ENCODE measurements at places on chromosomes 16 and 17.
A peak's percentile ranks its signal among the peaks of the same experiment; 100 is the strongest.

DNA sequence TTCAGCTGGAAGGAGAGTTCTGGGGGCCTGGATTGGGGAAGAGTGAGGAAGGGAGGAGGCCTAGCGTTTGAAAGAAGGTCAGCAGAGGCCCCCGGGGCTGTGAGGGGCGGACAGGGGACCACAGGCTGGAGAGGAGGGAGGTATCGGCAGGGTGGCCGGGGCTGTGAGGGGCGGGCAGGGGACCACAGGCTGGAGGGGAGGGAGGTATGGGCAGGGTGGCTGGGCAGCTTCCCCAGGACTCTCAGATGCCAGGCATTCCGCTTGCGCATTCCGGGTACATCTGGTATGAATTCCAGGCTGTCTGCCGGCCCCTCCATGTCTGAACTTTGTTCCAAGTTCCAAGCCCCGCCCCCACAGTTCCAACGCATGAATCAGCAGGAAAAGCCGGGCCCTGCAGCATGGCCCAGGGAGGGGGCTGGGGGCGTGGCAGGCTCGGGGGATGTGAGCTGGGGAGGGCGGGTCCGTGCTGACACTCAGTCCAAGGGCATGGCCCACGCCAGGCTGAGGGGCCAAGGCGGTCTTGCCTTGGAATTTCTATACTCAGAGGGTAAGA, 4.3 kb upstream of the TLCD2 start:
- DNase-seq = no peak

- DNase-seq = no peak
Measured at GRCh38 chr16:65598621-65599020, 476.8 kb upstream of the CDH11 start.

DNA sequence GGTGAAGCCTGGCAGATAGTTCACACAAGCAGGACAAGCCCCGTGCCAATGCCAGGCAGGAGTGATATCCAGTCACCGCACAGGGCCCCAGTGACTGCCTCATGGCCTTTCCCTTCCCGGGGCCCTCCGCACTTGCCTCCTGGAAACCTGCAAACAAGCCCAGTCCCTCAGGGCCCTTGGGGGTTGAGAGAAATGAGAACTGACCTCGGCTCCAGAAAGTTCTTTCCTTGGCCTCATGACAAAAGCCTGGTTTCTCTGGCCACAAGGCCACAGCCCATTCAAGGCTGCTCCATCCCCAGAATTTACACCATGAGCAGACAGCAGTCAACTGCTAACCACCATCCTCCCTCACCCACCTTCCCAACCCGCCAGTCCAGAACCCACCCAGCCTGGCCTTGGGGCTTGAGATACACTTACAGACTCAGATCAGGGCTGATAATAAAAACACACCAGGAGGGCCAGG, 77.6 kb downstream of the CCDC182 start:
- no peak for DNase-seq

- DNase-seq = no peak
Measured at GRCh38 chr16:21702276-21702675, 38.5 kb downstream of the OTOA start.

GRCh38 chr17:49312722-49313121, 49.3 kb downstream of the ZNF652 start:
- no peak for DNase-seq

DNA sequence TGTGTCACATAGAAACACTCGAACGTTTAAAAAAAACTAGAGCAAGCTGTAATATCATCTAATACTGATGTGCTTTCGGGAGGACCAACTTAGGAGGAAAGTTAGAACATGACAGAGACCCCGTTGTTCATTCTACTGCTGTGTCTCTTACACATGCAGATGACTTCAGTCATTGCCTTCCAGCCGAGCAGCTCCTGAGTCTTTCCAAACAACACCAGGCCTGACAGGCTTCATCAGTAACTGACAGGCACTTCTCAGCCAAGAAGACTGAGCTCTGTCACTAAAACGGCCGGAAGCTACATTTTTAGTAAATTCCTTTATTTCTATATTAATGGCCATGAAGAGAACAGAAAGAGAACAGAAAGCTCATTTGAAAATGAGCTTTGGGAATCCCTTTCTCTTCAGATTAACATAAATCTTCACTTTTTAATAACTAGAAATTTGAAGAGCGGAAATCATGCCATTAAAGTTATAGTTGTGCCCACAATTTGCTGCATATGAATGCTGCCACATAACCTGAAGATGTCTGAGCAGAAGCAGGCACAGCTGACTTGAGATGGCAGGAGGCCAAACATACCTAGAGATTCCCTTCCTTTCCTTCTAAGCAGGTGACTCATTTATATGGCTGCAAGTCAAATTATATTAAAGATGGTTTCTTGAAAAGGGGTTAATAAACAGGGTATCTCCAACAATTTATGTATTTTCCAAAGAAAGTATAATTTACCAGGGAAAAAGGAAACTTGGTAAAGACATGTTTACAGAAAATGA, 148.9 kb downstream of the ITFG1 start:
- no peak for DNase-seq

DNA sequence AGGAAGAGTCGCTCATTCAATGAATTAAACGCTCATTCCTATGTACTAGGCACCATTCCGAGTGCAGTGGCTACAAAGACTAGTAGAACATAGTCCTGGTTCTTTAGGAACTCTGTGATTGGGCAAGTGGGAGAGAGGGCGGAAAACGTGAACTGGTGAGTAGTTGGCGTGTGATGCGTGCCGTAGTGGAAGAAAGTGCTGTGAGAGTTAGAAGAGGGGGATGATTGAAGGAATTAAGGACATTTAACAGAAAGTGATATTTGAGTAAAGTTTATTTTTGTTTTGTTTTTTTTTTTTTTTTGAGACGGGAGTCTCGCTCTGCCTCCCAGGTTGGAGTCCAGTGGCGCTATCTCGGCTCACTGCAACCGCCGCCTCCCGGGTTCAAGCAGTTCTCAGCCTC, 7.9 kb upstream of the SLFN14 start:
- peak; percentile 26 for DNase-seq

- DNase-seq = peak; percentile 30
Measured at GRCh38 chr17:68204736-68205135, 43.1 kb upstream of the AMZ2 start.

GRCh38 chr16:17306745-17307144, 164.0 kb downstream of the XYLT1 start:
- no peak for DNase-seq

DNA sequence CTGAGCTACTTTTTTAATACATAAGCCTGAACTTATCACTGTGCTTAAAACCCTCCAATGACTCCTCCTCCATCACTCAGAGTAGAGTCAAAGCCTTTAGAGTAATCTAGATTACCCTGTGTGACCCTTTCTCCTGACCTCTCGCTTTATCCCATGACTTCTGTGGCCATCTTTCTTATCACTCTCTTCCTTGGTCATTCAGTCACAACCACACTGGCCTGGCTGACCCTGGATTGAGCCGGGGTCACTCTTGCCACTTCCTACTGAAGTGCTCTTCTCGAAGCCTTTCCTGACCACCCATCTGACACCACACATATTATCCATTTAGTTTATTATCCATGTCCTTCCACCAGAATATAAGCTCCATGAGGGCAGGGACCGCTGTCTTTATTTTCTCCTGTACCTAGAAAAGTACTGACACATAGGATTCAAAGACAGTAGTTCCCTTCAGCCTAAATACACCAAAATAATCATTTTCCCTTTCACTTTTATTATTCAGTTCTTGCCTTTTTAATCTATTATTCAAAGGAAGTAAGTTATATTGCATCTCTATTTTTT, 28.0 kb upstream of the ABCA9 start:
- no peak for DNase-seq

DNA sequence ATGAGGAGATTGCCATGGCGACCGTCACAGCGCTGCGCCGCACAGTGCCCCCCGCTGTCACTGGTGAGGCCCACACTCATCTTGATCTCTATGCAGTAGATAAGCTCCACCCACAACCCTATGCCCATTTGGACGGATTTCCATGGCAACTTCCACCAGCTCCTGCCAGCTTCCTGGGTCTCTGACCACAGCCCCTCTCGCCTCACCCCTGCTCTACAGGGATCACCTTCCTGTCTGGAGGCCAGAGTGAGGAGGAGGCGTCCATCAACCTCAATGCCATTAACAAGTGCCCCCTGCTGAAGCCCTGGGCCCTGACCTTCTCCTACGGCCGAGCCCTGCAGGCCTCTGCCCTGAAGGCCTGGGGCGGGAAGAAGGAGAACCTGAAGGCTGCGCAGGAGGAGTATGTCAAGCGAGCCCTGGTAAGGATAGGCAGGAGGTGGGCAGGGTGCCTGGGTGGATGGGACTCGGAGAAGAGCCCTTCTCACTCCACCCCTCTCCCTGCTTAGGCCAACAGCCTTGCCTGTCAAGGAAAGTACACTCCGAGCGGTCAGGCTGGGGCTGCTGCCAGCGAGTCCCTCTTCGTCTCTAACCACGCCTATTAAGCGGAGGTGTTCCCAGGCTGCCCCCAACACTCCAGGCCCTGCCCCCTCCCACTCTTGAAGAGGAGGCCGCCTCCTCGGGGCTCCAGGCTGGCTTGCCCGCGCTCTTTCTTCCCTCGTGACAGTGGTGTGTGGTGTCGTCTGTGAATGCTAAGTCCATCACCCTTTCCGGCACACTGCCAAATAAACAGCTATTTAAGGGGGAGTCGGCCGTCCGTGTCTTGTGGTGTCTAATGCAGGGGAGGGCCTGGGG, 4.3 kb downstream of the ALDOA start:
- DNase-seq = no peak

GRCh38 chr16:62661435-62661834, 625.2 kb upstream of the CDH8 start:
- DNase-seq = no peak

DNA sequence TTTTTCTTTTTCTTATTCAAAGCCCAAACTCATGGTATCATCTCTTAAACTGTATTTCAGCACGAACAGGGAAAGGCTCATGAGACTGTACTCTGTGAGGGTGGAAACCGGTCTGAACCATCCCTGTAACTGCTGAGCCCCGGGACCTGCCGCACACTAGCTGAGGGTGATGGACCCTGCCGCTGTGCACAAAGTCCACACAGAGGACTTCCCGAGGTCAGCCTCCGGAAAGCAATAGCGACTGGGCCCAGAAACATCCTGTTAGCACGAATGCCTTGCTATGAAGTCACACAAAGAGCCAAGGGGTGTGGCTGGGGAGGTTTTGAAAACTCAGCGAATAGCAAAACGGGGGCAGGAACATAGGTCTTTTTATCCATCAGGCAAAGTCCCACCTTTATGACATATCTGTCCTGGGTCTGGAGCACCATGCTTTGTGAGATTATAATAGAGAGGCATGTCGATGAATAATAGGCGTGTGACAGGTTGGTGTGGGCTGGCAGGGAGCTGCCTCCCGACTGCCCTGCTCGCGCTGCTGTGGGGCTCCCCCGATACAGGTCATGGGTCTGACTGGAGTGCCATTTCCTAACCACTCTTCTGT, 33.4 kb downstream of the CDK5R1 start:
- DNase-seq = peak; percentile 51

- peak; percentile 61 for DNase-seq
Measured at GRCh38 chr17:5526821-5527598, 40.6 kb downstream of the MIS12 start.

DNA sequence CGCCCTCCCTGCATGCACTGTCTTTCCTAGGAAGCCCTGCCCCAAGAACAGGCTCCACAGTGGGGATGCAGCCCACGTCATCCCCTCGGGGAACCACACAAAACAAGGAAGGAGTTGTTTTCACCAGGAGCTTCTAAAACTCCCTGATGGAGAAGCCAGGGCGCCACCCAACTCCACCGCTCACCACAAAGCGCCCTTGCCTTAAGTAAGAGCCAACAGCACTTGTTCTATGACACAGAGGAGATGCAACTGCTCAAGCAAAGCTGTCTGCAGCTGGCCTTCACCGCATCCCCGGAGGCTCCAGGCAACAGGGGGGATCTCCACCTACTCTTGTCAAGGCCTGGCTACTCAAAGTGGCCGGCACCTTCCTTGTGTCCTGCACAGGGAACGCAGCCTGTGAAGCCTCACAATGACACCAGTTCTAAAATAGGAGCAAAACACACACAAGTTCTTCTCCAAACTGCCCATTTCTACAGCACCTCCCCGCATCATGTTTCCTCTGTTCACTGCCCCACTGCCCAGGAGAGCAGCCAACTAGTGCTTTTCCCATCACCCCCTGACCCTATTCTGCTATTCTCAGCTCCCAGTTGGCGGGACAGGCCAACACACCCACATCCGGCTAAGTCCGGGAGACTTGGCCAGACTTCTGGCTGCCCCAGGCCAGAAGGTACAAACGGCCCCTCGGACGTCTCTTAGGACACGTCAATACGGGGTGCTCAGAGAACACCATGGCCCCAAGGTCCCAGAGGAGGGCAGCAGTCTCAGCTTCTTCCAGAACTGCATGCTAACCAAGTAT, 24.2 kb downstream of the MPG start:
- no peak for DNase-seq

DNA sequence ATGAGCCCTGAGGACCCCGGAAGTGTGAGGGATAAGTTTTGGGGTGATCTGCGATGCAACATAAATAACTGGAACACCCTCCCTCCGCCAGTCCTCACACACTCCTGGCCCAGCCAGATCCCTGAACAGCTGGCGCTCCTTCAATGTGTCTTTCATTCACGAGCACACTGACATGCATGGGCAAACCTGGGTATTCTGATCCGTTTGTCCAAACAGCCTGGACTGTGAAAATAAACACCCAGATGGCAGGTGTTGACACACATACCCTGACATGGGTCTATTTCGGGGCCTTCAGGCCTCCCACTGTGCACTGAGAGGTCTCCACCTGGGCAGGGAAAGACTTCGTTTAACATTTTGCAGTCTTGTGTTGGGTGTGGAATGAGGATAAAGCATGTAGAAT, 3.0 kb upstream of the CPNE2 start:
- DNase-seq = no peak

GRCh38 chr17:1206026-1206777, 26.4 kb upstream of the ABR start:
- DNase-seq = no peak

DNA sequence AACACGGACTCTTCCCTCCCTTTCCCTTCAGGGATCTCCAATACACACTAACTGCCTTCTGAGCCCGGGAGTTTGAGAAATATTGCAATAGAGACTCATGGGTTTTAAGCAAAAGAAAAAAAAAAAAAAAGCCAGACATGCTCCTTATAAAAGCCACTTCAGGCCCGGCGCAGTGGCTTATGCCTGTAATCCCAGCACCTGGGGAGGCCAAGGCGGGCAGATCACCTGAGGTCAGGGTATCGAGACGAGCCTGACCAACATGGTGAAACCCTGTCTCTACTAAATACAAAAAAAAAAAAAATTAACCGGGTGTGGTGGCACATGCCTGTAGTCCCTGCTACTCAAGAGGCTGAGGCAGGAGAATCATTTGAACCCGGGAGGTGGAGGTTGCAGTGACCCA, 2.4 kb upstream of the HEXD start:
- DNase-seq = no peak

GRCh38 chr16:12775656-12776236, 27.9 kb downstream of the CPPED1 start:
- DNase-seq = no peak

GRCh38 chr17:70190959-70191805, 21.9 kb downstream of the KCNJ2 start:
- no peak for DNase-seq
